Lower lobe of right lung (tissue), 2 donors: ENCODE measurements at places on chromosomes 3 and 15. TPM values are rescaled to one million over a fixed set of nuclear protein-coding genes. Genes with fewer than 3 reads are reported as not detected.
A peak's percentile ranks its signal among the peaks of the same experiment; 100 is the strongest.

DNA sequence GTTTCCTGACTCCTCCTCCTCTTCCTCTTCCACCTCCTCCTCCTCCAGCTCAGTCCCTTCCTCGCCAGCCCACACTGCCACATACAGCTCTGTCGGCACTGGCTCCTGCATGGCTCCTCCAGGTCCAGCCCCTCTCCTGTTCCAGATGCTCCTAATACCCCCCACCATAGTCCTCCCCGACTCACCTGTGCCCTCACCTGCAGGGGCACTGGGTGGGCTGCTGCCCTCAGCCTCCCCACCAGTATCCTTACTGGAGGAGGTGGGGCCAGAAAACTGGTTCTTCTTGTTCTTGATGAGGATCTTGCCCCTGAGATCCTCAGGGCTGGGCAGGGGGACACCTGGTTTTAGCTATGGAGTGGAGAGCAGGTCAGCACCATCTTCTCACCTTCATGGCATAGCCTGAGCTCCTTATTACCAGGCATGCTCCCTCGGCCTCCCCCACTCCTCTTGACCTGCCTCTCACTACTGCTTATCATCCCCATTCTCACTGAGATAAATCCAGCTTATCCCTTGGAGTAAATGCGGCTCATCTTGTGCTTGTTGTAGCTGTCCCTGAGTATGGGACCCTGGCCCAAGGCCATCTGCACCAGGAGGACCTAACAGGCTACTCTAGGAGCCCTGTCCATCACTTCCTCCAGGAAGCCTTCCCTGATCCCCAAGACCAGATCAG is 11.0 kb downstream of the PLCB2 start:
- DNase-seq, result peak; percentile 22

- no peak for DNase-seq
Measured at GRCh38 chr3:10546181-10546624, 40.8 kb upstream of the ATP2B2 start.

DNA sequence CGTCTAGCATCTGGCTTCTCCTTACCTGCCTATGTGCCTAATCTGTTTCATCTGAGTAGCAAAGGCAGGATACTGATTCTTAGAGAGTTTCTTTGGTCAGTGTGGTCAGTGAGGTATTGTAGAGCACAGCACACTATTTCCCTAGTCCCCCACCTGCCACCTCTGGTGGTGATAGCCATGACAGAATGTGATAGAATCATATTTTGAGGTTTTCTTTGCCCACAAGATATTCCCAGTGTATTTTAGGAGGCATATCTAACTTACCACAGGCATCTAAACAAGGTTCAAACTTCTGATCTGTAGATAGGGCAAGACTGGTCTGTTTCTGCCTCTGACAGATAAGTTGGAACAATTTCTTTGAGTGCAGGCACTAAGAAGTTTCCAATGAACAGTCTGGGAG is 188.0 kb downstream of the SOX2 start:
- no peak for DNase-seq

GRCh38 chr3:36859494-36859893 is 85.4 kb downstream of the TRANK1 start:
- no peak for DNase-seq

DNA sequence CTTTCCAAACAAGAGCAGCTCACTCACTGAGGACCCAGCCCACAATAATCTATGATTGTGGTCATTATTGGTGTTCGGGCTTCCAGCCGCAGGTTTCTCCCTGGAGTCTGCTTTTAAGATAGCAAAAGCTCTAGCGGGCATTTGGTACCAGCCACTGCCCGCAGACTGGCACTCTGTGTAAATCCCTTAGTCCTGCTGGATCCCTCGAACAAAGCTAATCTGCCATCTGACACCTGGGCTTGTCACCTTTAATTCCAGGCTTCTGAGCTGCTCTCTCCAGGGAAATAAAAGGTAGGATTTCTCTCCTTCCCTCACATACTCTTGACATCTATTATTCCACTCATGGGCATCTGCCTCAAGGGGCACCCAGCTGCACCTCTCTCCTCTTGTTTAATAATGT is 158.7 kb downstream of the PDCD6IP start:
- DNase-seq, result no peak

DNA sequence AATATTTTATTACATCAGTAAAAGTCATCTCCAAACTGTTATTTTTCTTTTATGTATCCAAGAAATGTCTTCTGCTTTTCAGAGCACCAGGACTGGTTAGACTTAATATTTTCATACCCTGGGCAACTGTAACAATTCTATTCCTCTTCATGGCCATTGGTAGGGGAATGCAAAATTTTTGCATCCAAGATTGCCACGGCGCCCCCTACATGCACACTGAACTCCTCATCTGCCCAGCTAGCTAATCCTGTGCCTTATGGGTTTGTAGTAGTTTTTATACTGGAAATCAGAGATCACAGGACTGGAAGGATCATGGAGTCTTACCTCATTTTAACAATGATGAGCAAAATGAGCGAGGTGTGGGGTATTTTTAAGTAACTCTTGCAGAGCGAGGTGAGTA is 74.2 kb downstream of the CRTC3 start:
- peak; percentile 69 for DNase-seq

DNA sequence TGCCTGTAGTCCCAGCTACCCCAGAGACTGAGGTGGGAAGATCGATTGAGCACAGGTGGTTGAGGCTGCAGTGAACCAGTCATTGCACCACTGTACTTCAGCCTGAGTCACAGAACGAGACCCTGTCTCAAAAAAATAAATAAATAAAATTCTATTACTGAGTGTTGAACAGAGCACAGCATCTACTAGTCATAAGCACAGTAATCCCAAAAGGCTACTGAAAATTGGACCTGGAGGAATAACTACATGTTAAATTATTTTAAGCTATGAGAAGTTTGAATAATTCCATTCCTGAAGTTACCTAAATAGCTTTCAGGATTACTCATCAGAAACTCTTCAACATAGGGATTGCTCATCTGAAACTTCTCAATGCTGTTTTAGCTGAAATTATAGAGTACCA is 43.4 kb downstream of the ARMC8 start:
- DNase-seq, result no peak

DNA sequence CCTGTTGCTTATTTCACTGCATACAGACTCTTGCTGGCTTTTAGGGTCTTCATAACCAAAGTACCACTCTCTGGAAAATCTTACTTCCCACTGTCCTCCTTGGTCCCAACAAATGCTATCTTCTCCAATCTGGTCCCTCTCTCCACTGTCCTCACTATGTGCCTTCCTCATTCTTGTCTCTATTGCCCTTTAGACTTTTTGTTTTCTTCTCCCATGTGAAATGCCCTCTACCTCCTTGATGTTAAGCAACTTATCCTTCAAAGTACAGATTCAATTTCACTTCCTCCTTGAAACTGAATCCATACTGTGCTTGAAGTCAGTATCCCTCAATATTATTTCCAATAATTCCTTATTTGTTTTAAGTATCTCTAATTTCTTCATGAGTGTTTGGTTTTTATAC is 60.8 kb downstream of the CGGBP1 start:
- DNase-seq, result no peak

GRCh38 chr3:55177749-55178148 is 249.9 kb upstream of the LRTM1 start:
- no peak for DNase-seq

DNA sequence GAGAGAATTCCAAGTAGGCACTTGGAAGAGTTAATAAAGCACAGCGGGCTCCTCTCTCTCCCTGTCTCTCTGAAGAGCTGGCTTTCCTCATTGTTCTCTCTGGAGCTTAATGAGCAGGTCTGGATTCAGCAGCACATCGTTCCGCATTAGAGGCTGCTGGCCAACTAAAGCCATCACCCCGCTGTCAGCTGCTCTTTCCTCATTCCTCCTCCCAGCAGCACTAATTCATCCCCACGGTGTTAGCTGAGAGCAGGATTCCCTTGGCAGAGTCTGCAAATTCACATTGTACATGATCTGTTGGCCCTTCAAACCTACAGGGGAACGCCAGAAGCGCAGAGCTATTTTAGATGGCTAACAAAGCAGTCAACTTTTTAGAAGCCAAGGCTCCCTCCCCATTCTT is 44.2 kb downstream of the SGO1 start:
- no peak for DNase-seq

GRCh38 chr3:126523745-126524428 is at the start of gene CHST13:
Gene CHST13 (plus strand): TSS chr3:126524155. CDS start chr3:126524333, 178 bp downstream.
- peak; percentile 73 for DNase-seq

DNA sequence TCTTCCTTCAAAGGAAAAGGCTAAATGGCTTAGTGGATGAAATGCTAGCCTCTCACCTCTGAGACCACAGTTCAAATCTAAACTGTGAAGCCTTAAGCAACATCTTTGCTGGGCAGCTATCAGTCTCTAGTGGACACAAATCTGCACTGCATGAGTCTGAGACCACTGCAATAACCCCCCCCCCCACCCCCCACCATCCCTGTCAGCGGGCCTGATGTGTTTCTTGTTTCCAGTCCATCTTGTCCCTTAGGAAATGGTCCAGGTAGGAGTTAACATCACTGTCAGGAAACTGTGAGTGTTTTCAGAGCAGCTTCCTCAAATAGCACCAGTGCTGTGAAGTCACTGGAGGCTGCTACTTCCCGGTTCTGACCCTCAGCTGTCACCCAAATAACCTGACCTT is 140.6 kb upstream of the TMCO5A start:
- DNase-seq, result no peak

DNA sequence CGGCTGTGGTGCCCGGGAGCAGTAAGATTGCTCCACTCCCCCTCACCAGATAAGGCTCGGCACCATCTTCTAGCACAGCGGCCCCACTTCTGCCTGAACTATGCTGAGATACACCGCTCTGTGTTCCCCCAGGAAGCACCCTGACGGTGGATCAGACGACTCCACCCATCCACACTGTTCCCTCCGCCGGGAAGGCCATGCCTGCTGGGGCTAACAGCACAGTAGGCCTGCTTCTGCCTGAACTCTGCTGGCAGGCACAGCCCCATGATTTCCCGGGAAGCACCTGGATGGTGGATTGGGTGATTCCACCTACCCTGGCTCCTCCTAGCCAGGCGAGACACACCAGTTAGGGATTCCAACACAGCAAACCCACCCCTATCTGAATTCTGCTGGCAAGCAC is 36.3 kb upstream of the PPM1L start:
- no peak for DNase-seq

DNA sequence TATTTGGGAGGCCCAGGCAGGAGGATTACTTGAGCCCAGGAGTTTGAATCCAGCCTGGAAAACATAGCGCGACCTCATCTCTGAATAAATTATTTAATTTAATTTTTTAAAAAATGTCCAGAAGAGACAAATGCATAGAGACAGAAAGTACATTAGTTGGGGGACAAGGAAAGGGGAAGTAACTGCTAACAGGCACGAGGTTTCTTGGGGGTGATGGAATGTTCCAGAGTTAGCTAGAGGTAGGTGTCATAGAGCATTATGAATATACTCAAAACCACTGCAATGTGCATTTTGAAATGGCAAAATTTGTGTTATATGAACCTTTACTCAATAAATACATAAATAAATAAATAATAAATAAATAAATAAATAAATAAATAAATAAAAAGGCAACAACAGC is 31.7 kb upstream of the CYP11A1 start:
- no peak for DNase-seq

GRCh38 chr3:109943181-109943580 is 605.8 kb upstream of the DPPA4 start:
- no peak for DNase-seq

- DNase-seq, result no peak
Measured at GRCh38 chr3:139020036-139020867, 474 bp downstream of the PRR23B start.

DNA sequence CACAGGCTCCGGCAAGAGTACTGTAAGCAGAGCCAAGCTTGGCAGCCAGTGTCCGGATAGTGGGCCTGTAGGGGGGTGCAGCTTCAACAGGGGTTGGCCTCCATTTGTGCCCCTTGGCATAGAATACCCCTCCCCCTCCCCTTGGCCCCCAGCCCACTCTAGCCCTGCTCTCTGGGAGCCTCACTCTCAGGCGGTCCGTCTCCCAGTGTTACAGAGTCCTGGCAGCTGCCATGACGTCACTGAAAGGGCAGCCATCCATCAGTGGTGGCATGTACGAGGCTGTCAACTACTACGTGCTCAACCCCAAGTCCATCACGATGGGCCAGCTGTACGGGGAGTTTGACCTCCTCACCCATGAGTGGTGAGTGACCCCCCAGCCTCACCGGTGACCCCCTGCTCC is 50.4 kb downstream of the DNAH1 start:
- DNase-seq, result no peak

DNA sequence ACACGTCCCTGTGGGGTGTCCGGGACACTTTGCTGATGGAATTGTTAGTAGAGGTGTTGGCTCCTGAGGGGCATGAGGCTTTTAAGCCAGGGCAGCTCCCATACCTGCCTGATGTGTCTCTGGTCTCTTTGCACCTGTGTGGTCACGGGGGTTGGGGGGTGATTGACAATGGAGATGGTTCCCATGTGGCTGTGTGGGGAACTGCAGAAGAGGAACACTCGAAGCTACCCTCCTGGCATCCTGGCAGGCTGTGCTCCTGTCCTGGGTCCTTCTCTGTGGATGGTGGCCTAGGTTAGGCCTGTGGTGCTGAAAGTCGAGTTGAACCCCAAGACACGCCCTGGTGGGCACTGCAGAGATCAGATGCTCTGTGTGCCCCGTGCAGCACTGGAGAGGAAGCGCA is 73.4 kb downstream of the HMCES start:
- no peak for DNase-seq

GRCh38 chr15:78682693-78683410 is 41.8 kb upstream of the CHRNB4 start:
- DNase-seq, result no peak

- peak; percentile 84 for DNase-seq
Measured at GRCh38 chr3:129623447-129624118, 17.1 kb upstream of the PLXND1 start.

DNA sequence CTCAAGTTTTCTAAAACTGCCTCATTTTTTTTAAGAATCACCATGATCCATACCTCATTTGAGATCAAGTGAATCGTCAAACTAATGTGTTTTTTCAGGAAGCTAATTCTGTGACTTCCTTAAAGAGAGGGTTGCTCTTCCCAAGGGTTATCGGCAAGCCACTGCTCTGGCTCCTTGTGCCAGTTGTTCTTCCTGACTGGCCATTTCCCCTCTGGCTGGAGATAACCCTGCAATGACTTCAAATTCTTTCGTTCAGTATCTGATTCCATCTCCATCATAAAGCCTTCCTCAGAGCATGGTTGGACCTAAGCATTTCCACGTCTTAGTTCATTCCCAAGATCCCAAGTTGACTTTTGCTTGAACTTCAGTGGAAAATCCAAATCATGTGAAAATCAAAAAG is 167.1 kb downstream of the MECOM start:
- no peak for DNase-seq

DNA sequence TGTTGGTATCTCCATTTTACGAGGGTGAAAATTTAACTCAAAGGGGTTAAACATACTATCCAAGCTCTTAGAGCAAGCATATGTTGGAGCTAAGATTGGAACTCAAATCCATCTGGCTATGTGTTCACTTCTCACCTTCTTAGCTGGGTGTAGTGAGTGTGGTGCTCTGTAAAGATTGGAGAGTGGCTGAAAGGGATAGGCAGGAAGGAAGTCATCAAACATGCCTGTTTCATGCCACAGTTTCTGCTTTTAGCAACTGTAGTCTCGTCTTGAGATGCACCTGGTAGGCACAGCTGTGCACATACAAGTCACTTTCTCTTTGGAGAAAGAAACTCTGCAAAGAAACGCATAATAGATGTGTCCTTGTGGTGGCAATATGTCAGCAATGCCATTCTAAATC is 189.1 kb upstream of the MDFIC2 start:
- DNase-seq, result no peak

Gene TMEM207
- total RNA-seq, result not detected

Gene CATSPER2
- 2.7 TPM for total RNA-seq

Gene LMCD1
- total RNA-seq, result 93.6 TPM

Gene IMPG2
- 0.21 TPM for total RNA-seq

Gene GXYLT2
- 6.7 TPM for total RNA-seq

Gene NRG4
- total RNA-seq, result 2.2 TPM

Gene ARL14
- total RNA-seq, result not detected

Gene AHSG
- not detected for total RNA-seq

Gene GUCA1C
- total RNA-seq, result not detected

Gene C3orf49
- not detected for total RNA-seq
